ENCODE measurements at places on chromosomes 3 and 15.
A peak's percentile ranks its signal among the peaks of the same experiment; 100 is the strongest.

- DNase-seq = no peak
Measured at GRCh38 chr15:31031471-31032067, 40.1 kb upstream of the MTMR10 start.

DNA sequence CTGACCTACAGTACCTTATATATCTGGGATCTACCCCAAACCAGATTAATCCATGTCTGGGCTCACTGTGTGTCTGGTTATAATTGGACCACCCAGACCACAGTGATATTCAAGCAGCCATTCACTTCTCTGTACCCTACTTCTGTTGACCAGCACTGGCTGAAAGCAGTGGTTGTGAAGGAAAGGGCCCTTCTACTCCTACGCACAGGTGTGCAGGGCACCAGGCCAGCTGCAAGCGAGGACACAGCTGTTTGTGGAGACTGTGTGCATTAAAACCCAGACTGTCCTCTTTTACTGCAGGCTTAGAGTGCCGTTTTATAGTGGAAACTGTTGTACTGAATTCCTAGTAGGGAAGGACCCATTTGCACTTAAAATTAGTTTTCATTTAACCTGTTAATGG, 29.5 kb downstream of the CTDSPL start:
- no peak for DNase-seq

GRCh38 chr3:170809007-170809974, 60.7 kb downstream of the RPL22L1 start:
- no peak for DNase-seq

- DNase-seq = no peak
Measured at GRCh38 chr3:135760581-135760980, 204.9 kb upstream of the PPP2R3A start.

GRCh38 chr3:100915706-100916495, 77.3 kb downstream of the ABI3BP start:
- no peak for DNase-seq

- no peak for DNase-seq
Measured at GRCh38 chr3:30586096-30586805, 20.1 kb upstream of the TGFBR2 start.

- no peak for DNase-seq
Measured at GRCh38 chr15:62495670-62496614, 330.9 kb upstream of the C2CD4B start.

- no peak for DNase-seq
Measured at GRCh38 chr3:187646906-187647660, 23.1 kb downstream of the SST start.

GRCh38 chr3:169636928-169637327, 26.6 kb downstream of the MECOM start:
- no peak for DNase-seq

- DNase-seq = no peak
Measured at GRCh38 chr3:129727707-129728106, 121.2 kb upstream of the PLXND1 start.

- no peak for DNase-seq
Measured at GRCh38 chr3:45442679-45443253, 54.4 kb downstream of the LARS2 start.

DNA sequence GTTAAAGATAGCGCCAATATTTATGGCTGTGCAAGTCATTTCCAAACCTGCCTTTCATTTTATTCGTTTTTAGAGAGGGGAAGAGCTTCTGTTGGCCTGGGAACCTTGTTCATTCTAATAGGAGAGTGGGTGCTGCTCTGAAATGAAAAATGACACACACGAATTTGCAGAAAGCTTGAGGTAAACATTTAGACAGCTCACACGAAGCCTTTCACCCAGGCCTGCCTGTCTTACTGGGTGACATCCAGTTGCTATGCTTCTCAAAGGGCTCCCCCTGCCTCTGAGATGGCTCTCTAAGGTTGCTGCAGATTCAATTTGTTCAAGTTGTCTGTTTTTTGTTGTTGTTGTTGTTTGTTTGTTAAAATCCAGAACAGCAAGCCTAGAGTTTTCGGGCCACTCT, 18.2 kb downstream of the PEX5L start:
- no peak for DNase-seq

DNA sequence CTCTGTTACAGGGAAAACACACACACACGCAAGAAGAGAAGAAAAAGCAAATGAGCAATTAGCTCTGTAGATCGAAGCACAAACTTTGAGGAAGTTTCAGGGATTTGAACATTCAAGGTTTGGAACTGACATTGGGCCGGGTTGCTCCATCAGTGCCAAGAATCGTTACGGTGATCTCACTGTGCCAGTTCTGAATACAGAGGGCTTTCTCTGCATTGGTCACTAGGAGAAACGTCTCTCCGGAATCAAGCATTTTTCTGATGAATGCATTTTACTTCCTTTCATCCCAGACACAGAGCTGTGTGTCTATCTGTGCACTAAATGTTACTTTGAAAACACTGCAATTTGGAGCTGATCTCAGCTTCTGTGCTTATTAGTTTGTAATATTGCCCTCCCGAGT, 11.2 kb downstream of the HRH1 start:
- DNase-seq = no peak

- DNase-seq = no peak
Measured at GRCh38 chr15:92017882-92018534, 164.5 kb downstream of the SLCO3A1 start.

DNA sequence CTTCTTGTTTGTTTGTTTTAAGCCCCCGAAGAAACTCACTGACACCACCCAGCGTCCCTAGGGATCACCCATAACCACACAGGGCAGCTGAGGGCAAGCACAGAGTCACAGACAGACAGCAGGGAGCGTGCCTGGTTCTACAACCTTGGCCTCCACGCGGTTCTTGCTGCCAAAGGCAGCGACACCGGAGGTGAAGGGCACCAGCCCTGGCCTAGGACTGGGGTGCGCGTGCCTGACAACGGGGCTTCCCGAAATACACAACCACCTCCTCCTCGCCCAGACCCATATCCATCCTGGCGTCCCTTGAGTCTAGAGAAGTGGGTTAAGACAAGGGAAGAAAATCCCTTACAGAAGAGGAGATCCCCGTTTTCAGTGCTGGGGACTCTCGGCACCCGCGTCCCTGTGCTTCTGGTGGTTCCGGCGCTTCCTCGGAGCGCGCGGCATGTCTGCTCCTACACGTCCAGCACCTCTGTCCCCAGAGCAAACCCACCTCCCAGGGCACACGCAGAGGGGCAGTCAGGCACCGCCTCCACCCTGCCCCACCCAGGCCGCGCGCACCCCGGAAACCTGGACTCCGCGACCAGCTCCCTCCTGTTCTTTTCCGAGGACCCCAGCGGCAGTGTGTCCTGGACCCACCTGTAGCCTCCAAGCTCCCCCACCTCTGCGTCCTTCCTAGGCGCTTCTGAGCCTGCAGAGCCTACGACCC, 911 bp downstream of the RFTN1 start:
- peak; percentile 72 for DNase-seq

GRCh38 chr15:29690765-29691475, 131.3 kb downstream of the TJP1 start:
- no peak for DNase-seq

DNA sequence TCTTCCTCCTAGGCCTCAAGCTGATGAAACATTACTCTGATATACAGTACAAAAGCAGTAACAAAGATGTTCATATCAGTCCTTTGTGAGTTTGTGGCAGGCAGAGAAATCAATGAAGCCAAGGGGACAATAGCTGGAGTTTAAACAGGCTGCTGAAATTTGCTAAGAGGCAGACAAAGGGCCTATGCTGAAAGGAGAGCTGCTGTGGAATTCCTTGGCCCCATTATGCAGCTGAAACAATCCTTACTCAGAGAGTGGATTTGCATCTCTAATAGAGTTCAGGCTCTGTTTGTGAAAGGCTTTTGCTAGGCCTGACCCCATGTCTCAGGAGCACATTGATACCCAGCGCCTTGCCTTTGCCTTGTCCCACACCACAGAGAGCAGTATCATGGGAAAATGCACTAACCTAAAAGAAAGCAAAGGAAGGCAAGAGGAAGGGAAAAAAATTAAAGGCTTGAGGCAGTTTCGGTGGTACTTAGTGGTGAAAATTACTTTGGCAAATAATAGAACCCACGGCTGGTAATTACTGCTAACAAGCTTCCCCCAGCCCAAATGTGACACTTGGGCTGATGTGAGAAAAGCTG, 195.0 kb upstream of the EPHA3 start:
- no peak for DNase-seq
